ENCODE measurements at places on chromosomes 16 and 17. TPM values are rescaled to one million over a fixed set of nuclear protein-coding genes. Genes with fewer than 3 reads are reported as not detected.
A peak's percentile ranks its signal among the peaks of the same experiment; 100 is the strongest.

DNA sequence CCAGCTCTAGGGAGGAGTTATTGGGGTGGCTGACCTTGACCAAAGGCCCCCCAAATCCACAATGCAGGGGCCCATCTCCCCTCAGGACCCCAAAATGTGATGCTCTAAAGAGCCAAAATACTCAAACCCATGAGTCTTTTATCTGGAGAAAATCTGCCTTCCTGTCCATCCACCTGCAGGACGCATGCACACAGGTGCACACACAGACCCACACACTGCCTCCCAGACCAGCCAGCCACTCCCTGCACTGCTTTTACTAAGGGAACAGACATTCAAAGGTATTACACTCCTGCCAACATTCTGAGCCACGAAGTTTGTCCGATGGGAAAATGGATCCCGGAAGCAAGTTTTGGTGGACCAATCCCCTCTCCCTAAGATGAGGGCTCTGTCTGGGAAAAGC, 76.1 kb upstream of the CDH5 start:
- DNase-seq: peak; percentile 4
- no peak overlapping the region for H3K4me3 ChIP-seq
- H3K27ac ChIP-seq: no peak overlapping the region
- H3K36me3 ChIP-seq: no peaks in the 10 kb centered on the region

GRCh38 chr17:81389585-81389984, 5.7 kb upstream of the BAHCC1 start:
- peaks cover 35% of the 10 kb centered on the region for H3K27me3 ChIP-seq
- H3K4me3 ChIP-seq: no peak overlapping the region
- H3K27ac ChIP-seq: no peak overlapping the region
- H3K36me3 ChIP-seq: no peaks in the 10 kb centered on the region
- no peak for DNase-seq

- no peaks in the 10 kb centered on the region for H3K27me3 ChIP-seq
- H3K4me3 ChIP-seq: no peak overlapping the region
- no peak overlapping the region for H3K27ac ChIP-seq
- DNase-seq: no peak
- peaks cover 3% of the 10 kb centered on the region for H3K36me3 ChIP-seq
These were observed 2.2 kb downstream of the FBXL19 start for GRCh38 chr16:30925632-30925987.

DNA sequence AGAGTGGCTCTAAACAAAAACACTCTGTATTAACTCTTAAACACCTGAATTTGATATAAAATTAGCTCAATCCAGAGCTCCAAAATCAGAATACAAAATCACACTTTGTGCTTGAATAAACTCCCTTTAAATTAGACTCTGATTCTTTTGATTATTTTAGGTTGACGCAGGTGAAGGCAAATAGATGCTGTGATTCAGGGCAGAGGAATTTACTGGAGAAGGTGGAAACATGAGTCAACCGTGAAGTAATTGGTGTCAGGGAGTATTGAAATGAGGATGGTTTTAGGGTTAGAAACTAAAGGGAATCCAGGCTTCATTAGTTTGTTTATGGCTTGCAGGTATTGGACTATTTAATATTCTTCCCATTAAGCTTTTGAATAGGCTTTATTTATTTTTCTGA, 37.1 kb upstream of the TEKT1 start:
- H3K4me3 ChIP-seq: no peak overlapping the region
- no peaks in the 10 kb centered on the region for H3K4me1 ChIP-seq

GRCh38 chr16:56357765-56358322, 67.5 kb downstream of the AMFR start:
- H3K36me3 ChIP-seq: peaks cover 8% of the 10 kb centered on the region
- no peak overlapping the region for H3K4me3 ChIP-seq
- DNase-seq: no peak

GRCh38 chr17:81339191-81339533, 44.1 kb upstream of the SLC38A10 start:
- no peaks in the 10 kb centered on the region for H3K36me3 ChIP-seq
- H3K4me3 ChIP-seq: no peak overlapping the region
- no peak overlapping the region for H3K27ac ChIP-seq
- no peak for DNase-seq
- peaks cover 43% of the 10 kb centered on the region for H3K27me3 ChIP-seq

DNA sequence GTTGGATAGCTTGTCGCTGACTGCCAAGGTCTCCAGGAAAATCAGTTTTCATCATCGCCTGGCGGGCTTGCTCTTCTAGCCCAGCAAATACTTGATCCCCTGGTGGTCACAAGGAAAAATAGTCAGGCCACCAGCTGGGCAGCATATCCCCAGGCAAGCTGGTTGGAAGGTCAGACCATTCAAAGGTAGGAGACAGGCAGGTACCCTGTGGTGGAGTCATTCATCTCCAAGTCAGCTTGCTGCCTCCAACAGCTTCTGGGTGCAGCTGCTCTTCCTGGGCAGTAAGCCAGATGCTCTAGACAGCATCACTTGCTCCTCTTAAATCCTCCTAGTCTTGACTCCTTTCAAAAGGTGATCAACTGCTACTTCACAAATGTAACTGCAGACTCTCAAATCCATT, 16.0 kb downstream of the ZNF821 start:
- no peak overlapping the region for H3K4me3 ChIP-seq
- no peak for DNase-seq
- H3K27me3 ChIP-seq: no peaks in the 10 kb centered on the region
- peaks cover 21% of the 10 kb centered on the region for H3K36me3 ChIP-seq

DNA sequence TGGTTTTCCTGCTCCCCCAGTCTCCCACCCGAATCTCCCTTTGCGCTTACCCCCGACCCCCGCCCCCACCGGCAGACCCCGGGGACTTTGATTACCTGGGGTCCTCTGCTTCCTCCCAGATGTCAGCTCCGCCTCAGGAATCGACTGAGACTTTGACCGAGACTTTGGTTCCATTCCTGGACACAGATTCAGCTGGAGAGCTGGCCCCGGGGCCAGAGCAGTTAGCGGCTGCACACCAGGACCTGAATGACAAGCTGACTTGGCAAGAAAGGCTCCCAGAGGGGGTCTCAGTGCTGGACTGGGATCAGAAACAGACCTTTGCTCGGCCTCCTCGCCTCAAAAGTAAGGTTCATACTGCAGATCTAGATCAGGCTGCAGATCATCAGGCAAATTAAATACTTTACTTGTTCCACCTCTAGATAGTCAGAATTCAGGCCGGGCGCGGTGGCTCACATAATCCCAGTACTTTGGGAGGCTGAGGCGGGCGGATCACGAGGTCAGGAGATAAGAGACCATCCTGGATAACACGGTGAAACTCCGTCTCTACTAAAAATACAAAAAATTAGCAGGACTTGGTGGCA, 60.3 kb upstream of the FBXO47 start:
- no peaks in the 10 kb centered on the region for H3K36me3 ChIP-seq
- H3K27me3 ChIP-seq: peaks cover 10% of the 10 kb centered on the region
- H3K4me3 ChIP-seq: no peak overlapping the region
- no peak overlapping the region for H3K27ac ChIP-seq
- no peak for DNase-seq
- H3K4me1 ChIP-seq: peaks cover 7% of the 10 kb centered on the region

DNA sequence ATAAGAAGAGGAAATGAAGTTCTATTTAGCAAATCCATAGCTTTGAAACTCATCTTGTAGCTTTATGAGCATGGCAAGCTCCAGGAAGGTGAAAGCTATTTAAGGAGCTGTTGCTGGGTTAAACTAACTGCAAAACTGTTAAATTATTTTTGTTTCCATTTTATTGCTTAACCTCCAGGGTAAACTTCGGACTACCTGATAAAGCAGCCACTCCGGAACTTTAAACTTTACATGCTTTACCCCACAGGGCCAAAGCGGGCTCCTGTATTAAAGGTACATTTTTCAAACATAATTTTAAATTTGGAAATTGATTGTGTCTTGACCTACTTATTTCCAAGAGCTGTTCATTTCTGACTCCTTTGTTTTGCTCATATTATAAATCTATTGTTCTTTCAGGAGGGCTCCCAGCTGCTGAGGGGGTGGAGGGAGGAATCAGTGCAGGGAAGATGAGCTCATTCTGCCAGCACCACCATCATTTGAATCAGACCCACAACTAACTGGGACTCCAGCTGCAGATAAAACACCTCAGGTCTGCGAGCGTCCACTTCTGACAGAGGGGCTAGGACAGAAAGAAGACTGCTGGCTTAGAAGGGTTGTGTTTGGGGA, 157.9 kb downstream of the IRX3 start:
- no peak for DNase-seq
- H3K4me1 ChIP-seq: no peaks in the 10 kb centered on the region
- no peak overlapping the region for H3K27ac ChIP-seq
- no peak overlapping the region for H3K4me3 ChIP-seq
- H3K36me3 ChIP-seq: no peaks in the 10 kb centered on the region

DNA sequence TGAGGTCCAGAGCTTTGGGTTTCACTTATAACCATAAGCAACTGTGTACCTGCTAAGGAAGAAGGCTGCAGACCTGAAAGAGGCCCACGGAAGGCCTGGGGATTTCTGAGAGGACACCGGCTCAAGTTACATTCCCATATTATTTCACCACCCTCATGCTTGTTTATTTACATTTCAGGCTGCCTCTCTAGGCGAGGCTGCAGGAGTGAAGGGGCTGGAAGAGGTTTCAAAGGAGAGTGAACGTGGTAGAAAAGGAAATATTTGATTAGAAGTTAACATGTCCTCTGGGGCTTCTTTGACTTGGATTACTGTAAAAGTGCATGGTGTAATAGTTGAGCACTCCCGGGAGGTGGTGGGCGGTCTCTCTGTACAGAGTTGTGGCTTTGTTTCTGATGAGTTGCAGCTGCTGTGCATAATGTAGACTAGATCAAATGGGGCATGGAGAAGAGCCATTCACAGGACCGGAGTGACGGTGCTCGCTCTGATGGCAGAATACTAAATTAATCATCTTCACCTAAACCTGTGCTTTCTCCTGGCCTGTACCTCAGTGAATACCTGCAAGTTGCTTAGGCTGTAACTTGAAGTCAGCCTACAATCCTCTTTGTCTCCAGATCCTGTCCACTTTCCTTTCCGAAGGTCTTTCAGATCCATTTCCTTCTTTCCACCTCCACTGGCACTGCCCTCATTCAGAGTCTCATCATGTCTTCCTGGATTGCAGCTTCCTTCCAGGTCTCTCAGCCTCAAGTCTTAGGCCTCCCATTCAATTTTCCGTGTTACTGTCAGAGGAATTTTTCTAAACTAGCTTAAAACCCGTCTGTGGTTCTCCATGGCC, 1.9 kb upstream of the CPD start:
- H3K4me1 ChIP-seq: peaks cover 21% of the 10 kb centered on the region
- DNase-seq: peak; percentile 23
- H3K36me3 ChIP-seq: no peaks in the 10 kb centered on the region
- H3K27me3 ChIP-seq: no peaks in the 10 kb centered on the region

- H3K4me1 ChIP-seq: peaks cover 10% of the 10 kb centered on the region
- no peak overlapping the region for H3K27ac ChIP-seq
These were observed 895 bp downstream of the UTS2R start for GRCh38 chr17:82372249-82373071.

DNA sequence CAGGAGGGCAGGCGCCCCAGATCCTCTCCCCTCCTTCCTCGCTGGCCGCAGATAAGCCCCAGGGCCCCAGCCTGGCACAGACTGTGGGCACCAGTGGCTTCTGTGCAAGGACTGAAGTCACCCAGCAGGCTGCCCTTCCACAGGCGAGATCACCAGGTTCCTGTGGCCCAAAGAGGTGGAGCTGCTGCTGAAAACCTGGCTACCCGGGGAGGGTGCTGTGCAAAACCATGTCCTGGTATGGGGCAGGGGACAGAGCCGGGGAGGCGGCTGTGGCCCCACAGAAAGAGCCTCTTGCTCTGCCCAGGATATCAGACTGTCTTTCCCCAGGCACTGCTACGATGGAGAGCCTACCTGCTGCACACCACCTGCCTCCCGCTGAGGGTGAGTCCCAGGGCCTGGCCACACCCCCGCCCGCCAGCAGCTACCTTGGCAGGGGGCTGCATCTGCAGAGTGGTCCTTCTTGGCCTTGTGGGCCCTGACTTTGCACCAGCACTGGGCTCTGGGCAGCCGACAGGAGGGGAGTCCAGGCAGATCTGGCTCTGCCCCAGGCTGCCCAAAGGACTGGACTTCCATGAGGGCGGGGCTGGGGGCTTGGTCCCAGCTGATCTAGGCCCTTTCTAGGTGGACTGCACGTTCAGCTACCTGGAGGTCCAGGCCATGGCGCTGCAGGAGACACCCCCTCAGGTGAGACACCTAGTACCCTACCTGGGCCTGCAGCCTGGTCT, 615 bp downstream of the CARMIL2 start:
- peak; percentile 51 for DNase-seq
- no peaks in the 10 kb centered on the region for H3K27me3 ChIP-seq
- H3K36me3 ChIP-seq: peaks cover 31% of the 10 kb centered on the region

Gene CCL1
- total RNA-seq: not detected

Gene COIL
- 18.6 TPM for total RNA-seq

Gene CNTD1
- total RNA-seq: not detected

Gene VAT1L
- total RNA-seq: not detected

Gene FOXJ1
- total RNA-seq: 0.93 TPM

Gene CORO6
- total RNA-seq: 3.9 TPM

Gene RANBP10
- total RNA-seq: 24.5 TPM

Gene SLC47A1
- total RNA-seq: 0.45 TPM

All from natural killer cell (primary cell).